Right lung (tissue), 10 donors: ENCODE measurements at places on chromosomes 4 and X.
A peak's percentile ranks its signal among the peaks of the same experiment; 100 is the strongest.

DNA sequence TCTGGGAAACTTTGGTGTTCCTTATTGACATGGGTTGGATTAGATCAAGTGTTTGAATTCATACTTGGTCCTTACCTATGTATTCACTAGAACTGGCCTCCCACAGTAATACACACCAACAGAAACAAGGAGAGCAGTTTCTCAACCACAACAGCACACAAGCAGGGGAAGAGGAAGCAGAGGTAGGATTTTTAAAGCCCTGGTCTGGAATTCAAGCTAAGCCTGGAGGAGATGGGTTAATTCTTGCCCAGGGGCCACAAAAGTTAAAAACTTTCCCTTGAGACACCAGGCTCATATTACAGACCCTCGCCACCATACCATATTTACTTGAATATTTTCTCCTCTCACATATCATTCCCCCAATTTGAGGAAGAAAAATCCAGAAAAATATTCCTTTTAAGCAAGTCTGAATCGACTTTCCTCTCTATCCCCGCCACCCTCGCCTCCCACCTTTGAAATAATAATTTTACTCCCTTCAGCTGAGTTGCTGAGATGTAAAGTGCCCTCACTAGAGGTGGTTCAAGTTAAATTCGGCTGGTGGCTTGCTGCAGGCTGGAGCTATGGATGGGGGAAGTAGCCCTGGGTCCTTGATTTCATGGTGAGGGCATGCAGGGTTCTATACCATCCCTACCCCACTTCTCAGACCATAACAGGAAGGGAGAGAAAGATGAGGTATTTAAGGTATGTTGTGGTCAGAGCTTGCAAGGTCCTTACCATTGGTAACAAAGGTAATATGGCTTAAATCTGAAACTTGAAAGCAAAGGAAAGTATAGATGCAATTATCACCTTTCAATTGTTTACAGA is 440.2 kb downstream of the INPP4B start:
- no peak for DNase-seq

DNA sequence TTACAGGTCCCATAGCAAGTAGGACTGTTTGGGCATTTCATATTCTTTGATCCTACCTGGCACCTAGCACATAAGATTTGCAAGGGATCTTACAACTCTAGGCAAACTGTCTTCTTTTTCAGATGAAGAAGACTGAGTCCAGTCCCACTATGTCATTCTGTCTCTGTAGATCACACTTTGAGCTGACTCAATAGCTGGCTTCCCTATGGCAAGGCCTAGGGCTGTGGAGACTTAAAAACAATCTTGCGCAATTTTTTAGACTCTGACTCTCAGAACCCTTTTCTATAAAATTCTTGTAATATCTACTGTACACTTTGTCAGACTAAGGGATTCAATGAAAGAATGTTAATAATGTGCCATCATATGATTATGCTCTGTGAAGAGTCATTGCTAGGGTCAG is 26.7 kb downstream of the OTC start:
- no peak for DNase-seq

DNA sequence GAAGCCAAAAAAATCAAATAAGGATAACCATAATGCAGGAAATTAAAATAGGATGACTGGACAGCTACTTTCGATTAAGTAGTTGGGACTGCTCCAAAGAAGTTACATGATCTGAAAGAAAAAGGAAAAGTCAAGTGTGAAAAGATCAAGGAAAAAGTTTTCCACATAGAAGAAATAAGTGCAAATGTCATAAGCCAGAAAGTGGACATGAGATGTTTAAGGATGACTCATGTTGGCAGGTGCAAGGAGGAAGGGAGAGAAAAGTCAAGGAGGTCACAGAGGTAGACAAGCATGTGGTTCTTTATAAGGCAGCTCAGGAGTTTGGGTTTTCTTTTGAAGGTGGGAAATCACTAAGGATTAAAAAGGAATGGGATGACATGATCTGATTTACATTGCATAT is 89.8 kb upstream of the GPRIN3 start:
- no peak for DNase-seq

- DNase-seq = no peak
Measured at GRCh38 chr4:8897251-8898167, 25.9 kb upstream of the HMX1 start.

- peak; percentile 45 for DNase-seq
Measured at GRCh38 chrX:107654872-107655761, 26.8 kb downstream of the PRPS1 start.
